ENCODE measurements at places on chromosomes 3 and 15.
A peak's percentile ranks its signal among the peaks of the same experiment; 100 is the strongest.

- no peak for DNase-seq
Measured at GRCh38 chr3:113285226-113285625, 73.9 kb downstream of the BOC start.

GRCh38 chr3:168157099-168157700 lies 61.5 kb upstream of the GOLIM4 start:
- no peak for DNase-seq

GRCh38 chr15:93974804-93975481 lies 256.4 kb upstream of the MCTP2 start:
- no peak for DNase-seq

- no peak for DNase-seq
Measured at GRCh38 chr3:155989536-155989935, 119.1 kb downstream of the GMPS start.

- DNase-seq = no peak
Measured at GRCh38 chr3:195123281-195123691, 147.7 kb downstream of the XXYLT1 start.

GRCh38 chr3:125381743-125382142 lies 6.6 kb upstream of the ZNF148 start:
- DNase-seq = no peak

DNA sequence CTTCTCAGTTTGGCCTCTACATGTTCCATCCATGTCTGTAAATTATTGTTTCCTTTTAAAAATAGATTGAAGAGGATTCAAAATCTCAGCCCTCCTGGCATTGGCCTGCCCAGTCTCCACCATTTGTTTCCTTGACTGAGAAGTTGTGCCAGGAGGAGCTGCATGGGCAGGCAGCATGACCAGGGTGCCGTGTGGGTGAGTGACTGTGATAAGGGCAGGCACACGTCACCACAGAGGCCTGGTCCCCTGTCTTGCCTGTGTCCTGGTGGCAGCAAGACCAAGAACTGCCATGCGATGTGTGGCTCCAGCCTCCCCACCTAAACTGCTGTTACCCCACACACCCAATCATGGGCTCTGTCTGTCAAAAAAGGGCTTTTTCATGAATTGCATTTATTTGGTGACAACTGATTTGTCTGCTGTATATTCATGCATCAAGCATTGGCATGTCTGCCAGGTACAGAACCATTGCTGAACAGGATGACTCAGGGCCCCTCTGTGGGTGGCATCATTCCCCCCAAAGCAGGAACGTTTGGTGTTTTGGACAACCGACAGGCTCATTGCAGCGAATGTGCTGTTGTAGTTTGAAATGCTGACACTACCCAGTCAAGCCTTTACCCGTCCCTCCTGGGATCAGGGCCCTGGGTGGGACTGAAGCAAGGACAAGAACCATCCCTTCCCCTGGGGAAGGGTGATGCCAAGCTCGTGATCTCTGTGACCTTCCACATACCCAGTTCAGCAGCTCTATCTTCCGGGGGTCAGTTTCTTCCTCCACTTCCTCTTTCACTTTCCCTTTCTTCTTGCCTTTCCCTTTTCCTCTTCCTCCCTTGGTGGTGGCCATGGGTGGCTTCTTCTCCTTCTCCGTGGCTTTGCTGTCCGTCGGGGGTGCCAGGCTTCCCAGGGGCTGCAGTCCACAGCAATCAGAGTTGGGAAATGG lies 51.6 kb downstream of the TRPM1 start:
- DNase-seq = no peak

GRCh38 chr3:53817211-53817610 lies 29.0 kb downstream of the CHDH start:
- no peak for DNase-seq

- no peak for DNase-seq
Measured at GRCh38 chr3:10996345-10997013, 3.9 kb downstream of the SLC6A1 start.

- DNase-seq = no peak
Measured at GRCh38 chr15:86042226-86042625, 37.4 kb upstream of the AGBL1 start.

DNA sequence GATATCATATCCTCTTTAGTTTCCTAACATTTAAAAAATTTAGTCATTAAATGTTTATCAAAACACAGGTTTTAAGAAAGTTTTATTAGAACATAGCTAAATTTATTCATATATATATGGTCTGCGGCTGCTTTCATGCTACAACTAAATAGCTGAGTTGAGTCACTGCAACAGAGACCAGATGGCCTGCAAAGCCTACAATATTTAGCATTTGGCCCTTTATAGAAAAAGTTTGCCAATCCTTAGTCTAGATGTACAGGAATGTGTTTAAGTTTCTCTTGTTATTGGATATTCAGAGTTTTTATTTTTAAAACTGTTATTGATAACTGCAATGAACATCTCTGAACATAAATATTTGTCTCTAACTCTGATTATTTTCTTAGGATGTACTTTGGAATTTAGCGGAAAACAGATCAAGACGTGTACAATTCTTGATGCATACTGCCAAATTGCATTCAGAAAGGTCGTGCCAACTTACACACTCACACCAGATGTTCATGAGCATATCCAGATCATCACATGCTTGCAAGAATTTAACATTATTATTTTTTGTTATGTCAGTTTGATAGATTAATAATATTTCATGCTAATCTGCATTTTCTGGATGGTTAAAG lies 157.9 kb downstream of the STAC start:
- no peak for DNase-seq

- no peak for DNase-seq
Measured at GRCh38 chr15:79919749-79920511, 23.1 kb upstream of the MTHFS start.

DNA sequence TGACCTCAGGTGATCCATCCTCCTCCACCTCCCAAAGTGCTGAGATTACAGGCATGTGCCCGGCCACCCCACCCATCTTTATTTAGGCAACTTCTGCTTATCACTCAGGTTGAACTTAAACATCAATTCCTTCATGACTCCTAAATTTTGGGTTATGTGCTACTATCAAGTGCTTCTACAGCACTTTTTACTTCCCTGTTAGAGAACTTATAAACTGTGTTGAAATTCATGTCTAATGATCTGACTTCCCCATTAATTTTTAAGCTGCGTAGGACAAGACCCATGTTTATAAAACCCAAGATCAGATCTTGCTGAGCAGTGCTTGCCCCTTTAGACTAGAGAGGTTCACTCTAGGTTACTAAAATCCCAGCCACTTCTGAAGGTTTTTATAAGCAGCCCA lies 266.2 kb upstream of the TPRG1 start:
- no peak for DNase-seq

DNA sequence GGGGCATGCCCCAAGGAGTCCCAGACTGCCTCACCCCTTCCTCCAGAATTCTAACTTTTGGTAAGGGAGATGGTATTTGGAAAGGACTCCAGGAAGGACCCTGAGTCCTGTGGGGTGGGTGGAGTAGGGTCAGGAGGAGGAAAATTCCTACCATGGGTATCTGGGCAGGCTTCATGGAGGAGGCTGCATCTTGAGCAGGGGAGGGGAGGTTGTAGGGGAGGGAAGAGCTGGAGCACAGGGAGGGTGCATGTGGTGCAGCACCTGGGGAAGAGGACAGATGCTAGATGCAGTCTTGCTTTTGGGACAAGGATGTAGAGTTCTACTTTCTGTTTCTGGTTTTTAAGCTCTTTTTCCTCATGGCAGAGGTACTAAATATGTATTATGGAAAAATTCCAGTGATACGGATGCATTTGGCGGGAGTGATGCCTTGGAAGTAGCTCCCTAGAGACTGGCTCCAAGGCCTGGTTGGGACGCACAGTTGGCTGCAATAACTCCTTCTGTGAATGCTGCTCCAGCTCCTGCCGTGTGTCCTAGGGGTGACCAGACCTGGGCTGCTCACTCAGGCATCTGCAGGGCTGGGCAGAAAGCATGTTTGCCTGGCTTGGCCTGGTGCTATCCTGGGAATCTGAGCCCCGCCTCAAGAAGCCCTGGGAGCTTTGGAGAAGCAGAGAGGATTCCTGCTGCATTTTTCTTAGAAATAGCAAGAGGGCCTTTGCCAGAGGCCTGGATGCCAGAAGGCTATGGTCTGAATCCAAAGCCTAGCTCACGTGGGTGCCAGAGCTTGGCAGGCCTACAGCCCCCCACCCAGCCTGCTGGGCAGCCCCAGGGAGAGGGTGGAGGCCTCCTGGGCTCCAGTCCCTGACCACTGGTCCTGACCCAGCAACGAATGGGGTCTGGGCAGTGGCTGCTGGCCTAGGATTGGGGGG lies 10.1 kb downstream of the SEMA3F start:
- no peak for DNase-seq

DNA sequence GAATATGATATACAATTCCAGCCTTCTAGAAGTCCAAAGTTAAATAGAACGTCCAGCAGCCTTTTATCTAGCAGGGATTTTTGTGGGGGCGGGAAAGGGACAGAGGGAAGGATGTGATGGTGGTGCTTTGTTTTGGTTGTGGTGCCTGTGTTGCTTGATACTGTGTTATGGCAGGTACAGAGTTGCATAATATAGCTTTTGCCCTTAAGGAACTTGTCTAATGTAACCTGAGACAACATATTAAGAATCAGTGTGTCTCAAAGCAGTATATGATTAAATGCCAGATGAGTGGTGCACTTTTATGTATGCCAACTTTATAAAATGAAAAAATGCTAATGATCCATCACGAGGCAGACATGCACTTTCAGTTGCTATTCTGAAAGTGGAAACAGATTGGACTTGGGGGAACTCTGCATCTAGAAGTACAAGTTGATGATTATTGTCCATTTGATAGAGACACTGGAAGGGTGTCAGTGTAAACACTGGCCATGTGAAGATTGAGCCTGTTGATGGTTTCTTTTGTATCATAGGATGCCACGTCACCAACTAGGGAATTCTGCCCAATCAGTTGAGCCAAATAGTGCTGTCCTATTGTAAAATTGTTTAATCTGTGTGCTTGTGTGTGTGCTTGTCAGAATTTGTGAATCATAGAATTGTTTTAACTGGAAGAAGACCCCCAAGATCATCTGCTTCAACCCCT lies 23.0 kb downstream of the NEO1 start:
- DNase-seq = no peak

- DNase-seq = no peak
Measured at GRCh38 chr15:74497584-74497983, 36.6 kb upstream of the UBL7 start.

- DNase-seq = no peak
Measured at GRCh38 chr15:29750754-29751153, 71.5 kb downstream of the TJP1 start.

GRCh38 chr3:173584093-173584837 lies 186.7 kb downstream of the NLGN1 start:
- DNase-seq = no peak

- DNase-seq = no peak
Measured at GRCh38 chr3:31343075-31343474, 189.7 kb upstream of the STT3B start.

DNA sequence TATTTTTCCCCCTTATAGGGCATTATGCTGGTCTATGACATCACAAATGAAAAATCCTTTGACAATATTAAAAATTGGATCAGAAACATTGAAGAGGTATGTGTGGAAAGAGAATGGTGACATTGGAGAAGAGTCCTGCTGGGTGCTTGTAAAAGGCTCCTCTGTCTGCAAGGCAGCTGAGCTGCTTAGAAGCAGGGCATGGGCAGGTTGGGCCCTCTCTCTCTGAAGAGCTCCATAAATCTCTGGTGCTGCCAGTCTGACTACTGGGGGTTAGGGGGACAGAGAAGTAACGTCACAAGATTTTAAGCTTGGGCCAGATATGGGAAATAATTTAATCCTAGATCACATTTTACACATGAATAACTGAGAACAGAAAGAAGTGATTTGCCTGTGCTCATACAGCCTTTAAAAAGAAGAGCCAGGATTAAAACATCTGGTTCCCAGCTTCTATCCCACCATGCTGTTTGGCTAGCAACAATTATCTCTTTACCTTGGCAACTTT lies 21.9 kb upstream of the APH1B start:
- no peak for DNase-seq

DNA sequence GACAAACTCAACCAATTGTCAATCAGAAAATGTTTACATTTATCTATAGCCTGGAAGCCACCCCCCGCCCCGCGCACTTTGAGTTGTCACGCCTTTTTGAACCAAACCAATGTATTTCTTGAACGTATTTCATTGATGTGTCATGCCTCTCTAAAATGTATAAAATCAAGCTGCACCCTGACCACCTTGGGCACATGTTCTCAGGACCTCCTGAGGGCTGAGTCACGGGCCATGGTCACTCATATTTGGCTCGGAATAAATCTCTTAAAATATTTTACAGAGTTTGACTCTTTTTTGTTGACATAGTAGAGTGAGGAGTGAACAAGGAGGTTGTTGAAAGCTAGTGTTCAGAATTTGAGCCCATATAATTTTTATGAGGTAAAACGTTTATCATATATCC lies 6.5 kb downstream of the MCTP2 start:
- no peak for DNase-seq

GRCh38 chr3:150227839-150228238 lies 180.3 kb upstream of the TSC22D2 start:
- peak; percentile 8 for DNase-seq

DNA sequence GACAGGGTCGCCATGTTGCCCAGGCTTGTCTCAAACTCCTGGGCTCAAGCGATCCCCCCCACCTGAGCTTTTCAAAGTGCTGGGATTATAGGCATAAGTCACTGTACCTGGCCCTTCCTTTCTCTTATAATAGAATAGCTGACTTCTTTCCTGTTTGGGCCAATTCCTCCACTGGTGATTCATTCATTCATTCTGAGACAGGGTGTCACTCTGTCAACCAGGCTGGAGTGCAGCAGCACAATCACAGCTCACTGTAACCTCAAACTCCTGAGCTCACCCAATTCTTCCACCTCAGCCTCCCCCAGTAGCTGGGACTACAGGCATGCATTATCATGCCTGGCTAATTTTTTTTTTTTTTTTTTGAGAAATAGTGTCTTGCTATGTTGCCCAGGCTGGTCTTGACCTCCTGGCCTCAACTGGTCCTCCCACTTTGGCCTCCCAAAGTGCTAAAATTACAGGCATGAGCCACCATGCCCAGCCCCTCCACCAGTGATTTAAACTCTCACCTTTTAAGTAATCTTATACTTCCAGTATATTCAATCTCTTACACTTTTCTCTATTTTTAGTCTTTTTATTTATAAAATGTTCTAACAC lies 20.9 kb downstream of the GNB4 start:
- DNase-seq = no peak

- no peak for DNase-seq
Measured at GRCh38 chr3:138544546-138544945, 49.5 kb downstream of the CEP70 start.

GRCh38 chr3:36215241-36215640 lies 165.1 kb upstream of the STAC start:
- no peak for DNase-seq
